Activated naive CD4-positive, alpha-beta T cell (primary cell): ENCODE measurements at places on chromosomes 4 and X.

DNA sequence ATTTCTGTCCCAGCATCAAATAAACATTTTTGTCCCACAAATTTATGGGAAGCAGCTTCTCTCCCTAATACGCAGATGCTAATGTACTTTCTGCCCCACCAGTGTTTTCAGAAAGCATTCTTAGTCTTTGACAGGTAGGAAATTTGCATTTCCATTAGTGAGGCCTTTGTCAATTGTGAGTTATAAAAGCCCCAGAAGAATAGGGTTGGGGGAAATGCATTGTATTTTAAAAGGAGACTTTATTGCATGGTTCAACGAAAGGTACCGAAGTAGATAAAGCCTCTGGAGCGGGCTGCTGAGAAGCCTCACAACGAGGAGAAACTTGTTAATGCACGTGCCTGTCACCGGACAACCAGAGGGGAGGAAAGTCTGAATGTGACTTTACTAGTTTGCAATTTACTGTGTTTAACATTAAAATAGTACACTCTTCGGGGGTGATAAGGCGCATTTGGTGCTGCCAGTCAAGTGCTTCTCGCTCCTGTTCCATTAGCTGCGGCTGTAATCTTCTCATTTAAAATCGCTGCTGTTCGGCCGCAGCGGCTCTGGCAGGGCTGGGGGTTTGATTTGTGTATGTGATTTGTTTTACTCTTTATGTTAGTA lies 63.4 kb downstream of the DCTD start:
- no peak for DNase-seq

DNA sequence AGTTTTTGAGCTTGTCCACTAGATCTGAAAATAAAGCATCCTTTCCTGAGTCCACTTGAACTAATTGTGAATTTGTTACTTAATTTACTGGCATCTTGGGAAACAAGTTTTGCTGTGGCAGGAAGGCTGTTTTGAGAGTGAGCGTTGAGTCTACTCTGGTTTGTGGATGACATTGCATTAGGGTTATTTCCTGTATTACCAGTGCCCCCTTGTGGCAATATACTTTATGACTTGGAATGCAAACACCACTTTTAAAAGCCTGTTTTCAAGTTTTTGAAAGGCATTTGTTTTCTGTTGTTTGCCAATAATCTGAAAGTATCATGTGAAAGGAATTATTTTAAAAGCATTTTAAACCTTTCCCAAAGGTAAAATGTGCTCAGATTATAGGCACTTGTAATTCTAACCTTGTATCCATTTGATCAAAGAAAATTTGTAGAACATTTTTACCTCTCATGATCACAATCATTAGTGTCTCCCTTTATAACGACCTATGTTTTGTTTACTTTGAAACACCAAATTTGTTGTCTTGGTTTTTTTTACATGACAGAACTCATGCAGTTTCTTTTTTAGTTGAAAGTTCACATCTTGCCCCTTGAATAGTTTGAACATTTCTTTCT lies 18.0 kb upstream of the CYP2U1 start:
- no peak for DNase-seq

- DNase-seq = no peak
Measured at GRCh38 chr4:24643774-24644520, 59.6 kb upstream of the DHX15 start.

- no peak for DNase-seq
Measured at GRCh38 chrX:20284992-20285391, 18.3 kb upstream of the RPS6KA3 start.

DNA sequence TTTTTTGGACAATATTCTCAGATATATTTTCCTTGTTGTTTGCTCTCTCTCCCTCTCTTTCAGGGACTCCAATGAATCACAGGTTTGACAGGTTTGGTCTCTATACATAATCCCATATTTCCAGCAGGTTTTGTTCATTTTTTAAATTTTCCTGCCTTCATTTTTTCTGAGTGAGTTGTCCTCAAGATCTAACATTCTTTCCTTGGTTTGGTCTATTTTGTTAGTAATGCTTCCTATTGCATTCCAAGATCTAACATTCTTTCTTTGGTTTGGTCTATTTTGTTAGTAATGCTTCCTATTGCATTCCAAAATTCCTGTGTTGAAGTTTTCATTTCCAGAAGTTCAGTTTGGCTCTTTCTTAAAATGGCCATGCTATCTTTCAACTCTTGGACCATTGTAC lies 45.3 kb upstream of the ZMAT1 start:
- DNase-seq = no peak

- no peak for DNase-seq
Measured at GRCh38 chrX:3549411-3549911, 164.0 kb downstream of the PRKX start.

- DNase-seq = no peak
Measured at GRCh38 chrX:68989865-68990606, 161.2 kb downstream of the EFNB1 start.

- no peak for DNase-seq
Measured at GRCh38 chr4:10253765-10254164, 137.2 kb upstream of the WDR1 start.

- no peak for DNase-seq
Measured at GRCh38 chr4:154838155-154838554, 57.1 kb downstream of the RBM46 start.

DNA sequence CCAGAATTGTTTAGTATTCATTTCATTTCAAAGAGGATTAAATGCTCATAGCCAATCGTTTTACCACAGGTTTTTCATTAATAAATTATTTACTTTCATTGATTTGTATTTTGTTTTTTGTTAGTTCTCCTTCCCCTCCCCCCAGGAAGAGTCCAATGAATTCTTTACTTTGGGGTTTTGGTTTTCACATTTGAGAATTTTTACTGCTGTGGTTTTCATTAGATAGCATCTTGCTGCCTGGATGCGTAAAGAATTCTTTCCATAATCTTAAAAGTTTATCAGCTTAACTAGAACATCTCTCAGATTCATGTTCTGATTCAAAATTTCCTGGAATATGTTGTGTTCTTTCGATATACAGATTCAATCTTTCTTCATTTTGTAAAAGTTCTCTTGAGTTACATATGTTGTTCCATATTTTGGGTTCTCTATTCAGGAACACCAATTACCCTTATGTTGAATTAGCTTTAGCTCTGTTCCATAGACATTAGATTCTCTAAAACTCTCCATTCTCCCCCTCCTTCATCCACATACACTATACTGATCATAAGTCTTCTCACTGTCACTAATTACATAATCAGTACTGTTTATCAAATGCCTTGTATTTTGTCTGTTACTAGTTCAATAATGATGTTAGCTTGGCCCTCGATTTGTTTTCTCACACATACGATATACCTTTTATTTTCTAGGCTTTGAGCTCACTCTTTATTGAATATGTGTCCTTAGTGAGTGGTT lies 184.4 kb downstream of the CAMK2D start:
- DNase-seq = no peak

GRCh38 chr4:181520790-181521189 lies 722.4 kb upstream of the TENM3 start:
- DNase-seq = no peak

GRCh38 chrX:32448320-32448719 lies 763.0 kb downstream of the DMD start:
- DNase-seq = no peak

GRCh38 chr4:111027526-111027925 lies 404.6 kb upstream of the PITX2 start:
- no peak for DNase-seq

DNA sequence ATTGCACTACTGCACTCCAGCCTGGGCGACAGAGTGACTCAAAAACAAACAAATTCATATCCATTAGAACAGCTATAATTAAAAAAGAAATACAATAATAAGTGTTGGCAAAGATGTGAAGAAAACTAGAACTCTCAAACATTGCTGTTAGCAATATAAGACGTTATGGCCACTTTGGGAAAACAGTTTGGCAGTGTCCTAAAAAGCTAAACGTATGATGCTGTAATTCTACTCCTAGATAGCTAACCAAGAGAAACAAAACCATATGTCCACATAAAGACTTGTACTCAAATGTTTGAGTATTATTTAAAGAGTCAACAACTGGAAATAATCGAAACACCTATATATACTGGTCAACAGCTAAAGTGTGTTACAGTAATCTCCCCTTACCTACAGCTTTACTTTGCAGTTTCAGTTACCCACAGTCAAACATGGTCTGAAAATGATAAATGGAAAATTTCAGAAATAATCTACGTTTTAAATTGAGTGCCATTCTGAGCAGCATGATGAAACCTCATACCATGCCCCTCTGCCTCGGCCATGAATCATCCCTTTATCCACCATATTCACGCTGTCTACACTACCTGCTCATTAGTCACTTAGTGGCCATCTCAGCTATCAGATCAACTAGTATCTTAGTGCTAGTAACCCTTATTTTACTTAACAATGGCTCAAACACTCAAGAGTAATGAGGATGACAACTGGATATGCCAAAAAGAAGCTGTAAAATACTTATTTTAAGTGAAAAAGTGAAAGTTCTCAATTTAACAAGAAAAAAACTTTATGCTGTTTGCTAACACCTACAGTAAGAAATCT lies 4.9 kb downstream of the ELF2 start:
- no peak for DNase-seq

DNA sequence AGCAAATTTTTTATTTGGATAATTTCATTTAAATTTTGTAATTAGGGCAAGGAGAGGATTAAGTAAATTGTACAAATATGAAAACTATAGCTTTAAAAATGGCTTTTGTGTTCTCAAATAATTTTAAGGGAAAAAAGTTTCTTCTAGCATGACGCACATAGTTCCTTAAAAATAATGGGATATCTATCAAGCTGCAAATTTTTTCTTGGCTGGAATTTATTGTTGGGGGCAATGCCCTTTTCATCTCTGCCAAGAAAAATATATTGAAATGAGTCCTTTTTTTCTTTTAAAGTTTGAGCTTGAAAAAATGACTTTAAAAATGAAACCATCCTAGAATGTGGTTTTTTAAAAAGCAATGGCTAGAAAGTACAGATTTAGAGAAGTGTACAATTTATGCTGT lies 154.4 kb upstream of the UGT8 start:
- no peak for DNase-seq

DNA sequence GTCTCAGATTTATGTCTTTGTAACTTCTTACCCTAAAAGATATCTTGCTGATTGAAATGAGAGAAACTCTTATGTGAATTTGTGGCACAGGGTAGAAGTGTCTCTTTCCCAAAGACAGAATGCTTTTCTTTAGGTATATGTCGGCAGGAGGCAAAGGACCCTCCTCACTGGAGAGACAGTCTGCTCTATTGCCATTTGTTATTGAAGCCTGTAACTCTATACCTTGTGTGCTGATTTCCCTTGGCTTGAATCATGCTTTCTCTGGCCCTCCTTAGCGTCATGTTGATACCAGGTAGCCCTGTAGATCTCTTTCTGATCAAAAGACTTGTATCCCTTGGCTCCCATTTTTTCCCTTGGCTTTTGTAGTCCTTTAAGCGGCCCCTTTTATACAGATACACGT lies 284.3 kb downstream of the CXXC4 start:
- DNase-seq = no peak

DNA sequence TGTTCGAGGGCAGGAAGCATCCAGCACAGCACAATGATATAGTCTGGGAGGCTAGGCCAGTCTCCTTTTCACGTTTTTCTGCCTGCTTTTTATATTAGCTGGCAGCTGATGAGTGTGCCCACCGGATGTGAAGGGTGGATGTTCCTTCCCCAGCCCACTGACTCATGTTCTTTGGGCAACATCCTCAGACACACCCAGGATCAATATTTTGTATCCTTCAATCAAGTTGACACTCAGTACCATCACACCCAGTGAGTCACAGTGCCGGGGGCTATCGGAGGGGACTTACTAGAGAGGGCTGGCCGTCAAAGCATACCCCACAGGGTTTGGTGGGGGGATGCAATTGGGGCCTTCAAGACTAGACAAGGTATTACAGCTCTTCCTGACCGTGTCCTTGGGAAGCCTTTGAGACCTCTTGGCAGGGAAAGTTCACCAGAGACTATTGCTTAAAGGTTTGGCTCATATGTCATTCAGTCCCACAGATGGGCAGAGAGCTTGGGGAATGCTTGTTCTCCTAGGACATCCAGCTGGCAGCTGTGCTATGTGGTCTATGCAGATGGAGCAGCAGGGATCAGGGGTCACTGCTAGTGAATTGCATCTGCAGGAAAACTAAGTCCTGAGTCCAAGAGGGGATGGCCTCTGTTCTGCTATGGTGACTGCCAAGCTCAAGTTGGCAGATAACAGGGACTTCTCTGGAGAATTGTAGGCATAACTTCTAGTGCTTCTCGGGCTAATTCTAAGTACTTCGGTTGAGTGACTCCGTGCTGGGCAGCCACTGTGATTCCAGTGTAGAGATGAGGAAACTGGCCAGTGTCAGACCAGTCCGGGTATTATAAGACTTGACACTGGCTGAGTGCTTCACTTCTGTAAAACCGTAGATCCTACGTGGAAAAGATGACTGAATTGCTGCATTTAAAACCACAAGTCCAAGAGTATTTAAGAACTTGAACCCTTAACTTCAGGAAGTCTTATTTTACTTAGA lies 12.9 kb upstream of the WDR1 start:
- no peak for DNase-seq

DNA sequence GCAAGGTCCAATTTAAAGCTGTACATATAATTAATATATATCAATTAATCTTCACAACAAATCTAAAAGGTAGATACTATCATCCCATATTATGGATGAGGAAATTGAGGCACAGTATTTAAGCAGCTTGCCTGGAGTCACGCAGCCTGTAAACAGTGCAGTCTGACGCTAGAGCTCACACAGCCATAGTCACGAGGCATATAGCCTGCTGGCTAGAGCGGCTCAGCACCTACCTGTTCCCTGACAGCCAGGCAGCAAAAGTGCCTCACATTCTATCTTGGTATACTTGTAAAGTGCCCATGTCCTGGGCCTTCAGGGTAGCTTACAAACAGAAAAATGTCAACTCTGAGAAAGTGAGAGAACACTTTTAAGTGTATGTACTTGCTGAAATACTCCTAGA lies 222.6 kb upstream of the NEIL3 start:
- no peak for DNase-seq

DNA sequence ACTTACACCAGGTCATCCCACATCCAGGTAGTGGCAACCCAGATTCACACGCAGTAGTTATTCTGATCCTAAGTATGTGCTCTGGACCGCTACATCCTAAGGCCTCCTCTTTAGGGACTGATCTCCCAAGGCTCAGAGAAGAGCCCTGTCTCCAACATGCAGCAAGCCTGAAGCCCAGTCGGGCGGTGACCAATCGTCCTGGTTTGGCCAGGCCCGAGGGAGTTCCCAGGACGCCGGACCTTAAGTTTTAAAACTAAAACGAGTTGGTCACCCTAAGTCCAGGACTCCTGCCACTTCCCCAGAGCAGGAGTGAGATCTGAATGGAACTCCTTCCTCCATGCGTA lies 385 bp downstream of the LYAR start:
- DNase-seq = no peak

DNA sequence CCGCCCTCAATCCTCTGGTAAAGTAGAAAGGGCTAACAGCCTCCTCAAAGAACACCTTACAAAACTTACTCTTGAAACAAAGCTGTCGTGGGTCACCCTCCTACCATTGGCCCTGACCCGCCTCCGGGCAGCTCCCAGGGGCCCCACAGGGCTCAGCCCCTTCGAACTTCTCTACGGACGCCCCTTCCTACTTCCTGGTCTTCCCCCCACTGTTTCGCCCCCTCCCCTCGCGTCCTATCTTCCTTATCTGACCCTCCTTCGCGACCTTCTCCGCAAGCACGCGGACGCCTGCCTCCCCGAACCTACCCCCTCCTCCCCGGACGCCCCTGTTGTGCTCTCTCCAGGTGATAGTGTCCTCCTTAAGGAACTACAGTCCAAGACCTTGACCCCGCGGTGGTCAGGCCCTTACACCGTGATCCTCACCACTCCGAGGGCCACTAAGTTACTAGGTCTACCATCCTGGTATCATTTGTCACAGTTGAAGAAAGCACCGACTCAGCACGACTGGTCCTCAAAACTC lies 963.1 kb downstream of the RPA4 start:
- DNase-seq = no peak

- no peak for DNase-seq
Measured at GRCh38 chr4:146282657-146283056, 68.3 kb downstream of the REELD1 start.
